ENCODE measurements at places on chromosomes 3 and 15. TPM values are rescaled to one million over a fixed set of nuclear protein-coding genes. Genes with fewer than 3 reads are reported as not detected.

Gene TRPM1
- not detected for total RNA-seq

Gene LRRC34
- 0.19 TPM for total RNA-seq

Gene C15orf62
- not detected for total RNA-seq

Gene GP5
- 0.29 TPM for total RNA-seq

Gene UTS2B
- total RNA-seq = 0.29 TPM

Gene GOLGA6L7
- total RNA-seq = not detected

Gene VILL
- 6.7 TPM for total RNA-seq

Gene IMPG2
- 0.99 TPM for total RNA-seq

Gene C3orf80
- not detected for total RNA-seq

Gene IL5RA
- total RNA-seq = not detected

Gene SLC2A2
- not detected for total RNA-seq

Gene PAK2
- 87.1 TPM for total RNA-seq

Gene THRB
- 0.06 TPM for total RNA-seq

Gene SGO1
- total RNA-seq = 4.3 TPM

Gene CYP8B1
- total RNA-seq = not detected

Gene GHSR
- not detected for total RNA-seq

Gene SCN5A
- 3.1 TPM for total RNA-seq

Gene ATP13A4
- total RNA-seq = 0.34 TPM

Gene ACTC1
- not detected for total RNA-seq

Gene TMEM207
- not detected for total RNA-seq

Gene NANOGP8
- not detected for total RNA-seq

Gene CLK3
- 102 TPM for total RNA-seq

Gene CORO2B
- total RNA-seq = 10.9 TPM

Gene LINGO1
- total RNA-seq = 0.18 TPM

Gene TMOD2
- 11.4 TPM for total RNA-seq

Gene ZNF502
- 2.6 TPM for total RNA-seq

Gene NPAP1
- not detected for total RNA-seq

Gene RCCD1
- 10.0 TPM for total RNA-seq

Gene ZPLD1
- 0.10 TPM for total RNA-seq

Gene UCN2
- total RNA-seq = 0.24 TPM

Gene TGM5
- total RNA-seq = not detected

Gene ENTPD3
- total RNA-seq = 0.24 TPM

Gene GMNC
- 0.06 TPM for total RNA-seq

Gene DPPA4
- 0.92 TPM for total RNA-seq

Gene DLEC1
- not detected for total RNA-seq
